ENCODE measurements at places on chromosomes 7 and 10.

- peak; percentile 41 for DNase-seq
Observed at GRCh38 chr7:75639886-75640190, 98.9 kb downstream of the HIP1 start.

GRCh38 chr10:102835007-102835482 lies 2.2 kb downstream of the CYP17A1 start:
- DNase-seq, result peak; percentile 63

GRCh38 chr7:134444961-134445315 lies 14.0 kb downstream of the AKR1B1 start:
- DNase-seq, result no peak

DNA sequence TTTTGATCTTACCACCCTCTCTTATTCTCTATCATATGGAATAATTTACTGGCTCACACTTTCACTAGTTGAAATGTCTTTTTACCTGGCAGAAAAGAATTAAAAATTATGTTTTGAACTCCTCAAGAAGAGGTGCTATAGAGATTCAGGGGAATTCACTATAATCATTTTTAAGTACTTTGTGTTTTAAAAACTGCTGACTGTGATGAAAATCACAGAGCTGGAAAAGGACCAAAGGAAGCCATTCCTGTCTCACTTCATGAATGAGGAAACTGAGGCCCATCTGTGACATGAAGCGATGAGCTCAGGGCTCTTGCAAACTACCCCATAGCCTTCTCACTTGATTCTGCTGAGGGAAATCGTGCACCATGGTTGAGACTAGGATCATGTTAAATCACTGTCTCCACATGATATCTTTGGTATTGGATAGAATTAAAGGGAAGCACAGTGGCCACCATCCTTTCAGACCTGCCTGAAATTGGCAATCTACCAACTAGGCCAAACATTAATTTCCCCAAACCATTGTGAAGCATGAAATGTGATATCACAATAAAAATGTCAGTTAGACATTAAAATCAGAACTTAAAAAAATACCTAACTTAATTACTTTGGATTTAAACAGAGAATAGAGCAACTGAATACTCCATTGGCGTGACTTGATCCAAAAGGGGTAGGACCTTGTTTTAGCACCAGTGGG lies 141.0 kb downstream of the FZD1 start:
- DNase-seq, result peak; percentile 64

GRCh38 chr10:67612577-67613537 lies 83.1 kb downstream of the CTNNA3 start:
- no peak for DNase-seq

- no peak for DNase-seq
Observed at GRCh38 chr10:88802523-88803285, at the start of gene LIPM. Gene LIPM (plus strand): TSS chr10:88802730. CDS start chr10:88802897, 167 bp downstream.

DNA sequence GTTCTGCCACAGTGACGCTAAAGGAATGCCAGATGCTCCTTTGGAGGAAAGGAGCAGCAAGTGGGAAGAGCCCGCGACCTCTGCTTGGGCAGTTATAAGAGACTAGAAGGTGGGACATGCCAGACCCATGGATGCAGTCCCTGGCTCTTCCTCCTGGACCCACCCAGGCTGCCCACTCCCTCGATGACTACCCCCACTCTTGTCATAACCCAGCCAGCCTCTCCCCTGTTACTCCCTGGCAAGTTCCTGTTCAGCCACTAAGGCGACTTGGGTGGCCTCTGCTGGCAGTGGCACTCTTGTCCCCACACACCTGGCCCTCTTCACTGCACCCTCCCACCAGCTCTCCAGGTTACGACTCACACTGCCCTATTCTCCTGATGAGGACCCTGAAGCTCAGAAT lies 33.5 kb downstream of the COL13A1 start:
- DNase-seq, result no peak

- DNase-seq, result no peak
Observed at GRCh38 chr10:133028158-133028557, 59.6 kb upstream of the ADGRA1 start.

DNA sequence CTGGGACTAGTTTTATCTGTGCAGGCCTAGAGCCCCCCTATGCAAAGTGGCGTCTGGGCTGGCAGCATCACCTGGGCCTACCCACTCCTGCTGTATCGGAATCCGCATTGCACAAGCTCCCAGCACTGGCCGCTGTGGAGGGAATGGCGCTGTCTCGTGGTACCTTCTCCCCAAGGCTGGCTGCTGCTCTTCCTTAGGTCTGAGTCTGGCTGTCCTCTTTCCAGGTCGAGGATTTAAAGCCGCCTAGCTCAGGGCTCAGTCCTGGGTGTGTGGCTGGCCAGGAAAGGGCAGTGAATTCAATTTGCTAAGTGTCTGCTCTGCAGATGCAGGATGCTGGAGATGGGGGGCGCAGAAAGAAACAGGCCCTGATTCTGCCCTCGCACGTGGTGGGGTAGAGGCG lies 44.7 kb downstream of the MGMT start:
- no peak for DNase-seq

GRCh38 chr7:36278620-36279172 lies 111.0 kb upstream of the ANLN start:
- DNase-seq, result peak; percentile 60

GRCh38 chr7:38070718-38071117 lies 107.3 kb upstream of the STARD3NL start:
- peak; percentile 27 for DNase-seq

DNA sequence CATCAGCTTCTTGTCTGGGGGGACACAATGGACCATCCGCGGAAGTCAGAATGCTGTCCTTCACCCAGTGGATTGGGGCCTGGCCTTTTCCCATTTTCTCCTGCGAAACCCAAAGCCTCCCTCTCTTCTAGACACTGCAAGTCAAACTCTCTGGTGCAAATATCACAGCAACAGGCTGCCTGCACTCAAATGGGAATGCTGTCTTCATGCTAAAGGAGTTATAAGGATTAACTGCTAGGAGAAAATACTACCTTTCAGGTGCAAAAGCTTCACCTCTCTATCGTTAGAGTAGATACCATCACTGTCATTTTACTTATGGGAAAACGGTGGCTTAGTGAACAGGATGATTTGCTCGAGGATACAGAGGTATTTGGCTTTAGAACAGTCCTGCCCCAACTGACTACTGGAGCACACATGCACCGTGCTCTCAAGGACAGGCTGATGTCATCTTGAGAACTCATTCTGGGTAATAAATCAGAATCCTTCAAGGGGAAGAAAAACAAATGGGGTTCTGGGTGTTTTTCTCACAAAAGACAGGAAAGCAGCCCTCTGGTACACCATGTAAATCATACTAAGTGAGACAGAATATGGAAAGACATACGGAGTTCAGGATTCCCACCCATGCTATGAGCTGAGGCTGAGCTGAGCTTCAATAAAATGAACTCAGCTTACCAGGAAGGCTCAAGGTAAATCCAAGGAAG lies 100.9 kb downstream of the SAMD9 start:
- no peak for DNase-seq

- no peak for DNase-seq
Observed at GRCh38 chr10:94002156-94002555, 8.4 kb downstream of the PLCE1 start.

- peak; percentile 55 for DNase-seq
Observed at GRCh38 chr7:24573554-24574338, 494 bp downstream of the PALS2 start.

GRCh38 chr7:99331002-99331401 lies 5.3 kb downstream of the ARPC1A start:
- DNase-seq, result no peak

GRCh38 chr7:55486991-55487390 lies 85.3 kb downstream of the VOPP1 start:
- no peak for DNase-seq

- DNase-seq, result no peak
Observed at GRCh38 chr7:135706038-135706742, 21.8 kb downstream of the SLC13A4 start.

DNA sequence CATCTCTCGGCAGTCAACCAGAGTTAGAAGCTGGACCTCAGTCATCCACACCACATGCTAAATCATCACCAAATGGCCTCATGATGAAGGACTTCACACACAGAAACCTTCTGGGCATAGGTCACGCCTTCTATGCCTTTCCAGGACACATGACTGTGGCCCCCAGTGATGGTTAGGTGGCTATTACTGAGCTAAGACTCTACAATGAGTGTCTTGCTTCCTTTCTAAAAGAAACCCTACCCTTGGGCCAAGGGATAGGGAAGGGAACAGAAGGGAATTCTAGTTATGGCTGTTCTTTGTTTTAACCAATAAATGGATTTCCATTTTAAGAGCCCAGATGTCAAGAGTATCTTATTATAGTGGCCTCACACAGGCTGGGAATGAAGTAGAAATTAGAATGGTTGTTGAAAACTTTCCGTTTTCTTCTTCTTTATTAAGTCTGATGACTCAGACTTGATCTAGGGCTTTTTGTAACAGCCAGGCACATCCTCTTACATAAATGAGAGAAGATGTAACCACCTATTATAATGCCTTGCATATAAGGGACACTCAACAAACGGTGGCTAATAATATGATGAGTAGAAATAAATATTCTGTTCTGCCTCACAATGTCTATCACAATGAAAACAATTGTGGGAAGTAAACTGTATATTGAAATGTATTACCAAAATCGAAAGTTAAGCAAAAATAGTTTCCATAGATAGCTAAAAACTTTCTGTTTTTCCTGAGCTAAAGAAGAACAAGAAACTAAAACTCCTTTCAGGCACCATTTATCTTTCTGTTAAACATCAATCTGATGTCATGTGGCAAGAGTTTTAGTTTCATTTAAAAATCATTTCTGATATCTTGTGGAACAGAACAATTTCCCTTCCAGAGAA lies 62.5 kb upstream of the TOMM7 start:
- DNase-seq, result no peak

DNA sequence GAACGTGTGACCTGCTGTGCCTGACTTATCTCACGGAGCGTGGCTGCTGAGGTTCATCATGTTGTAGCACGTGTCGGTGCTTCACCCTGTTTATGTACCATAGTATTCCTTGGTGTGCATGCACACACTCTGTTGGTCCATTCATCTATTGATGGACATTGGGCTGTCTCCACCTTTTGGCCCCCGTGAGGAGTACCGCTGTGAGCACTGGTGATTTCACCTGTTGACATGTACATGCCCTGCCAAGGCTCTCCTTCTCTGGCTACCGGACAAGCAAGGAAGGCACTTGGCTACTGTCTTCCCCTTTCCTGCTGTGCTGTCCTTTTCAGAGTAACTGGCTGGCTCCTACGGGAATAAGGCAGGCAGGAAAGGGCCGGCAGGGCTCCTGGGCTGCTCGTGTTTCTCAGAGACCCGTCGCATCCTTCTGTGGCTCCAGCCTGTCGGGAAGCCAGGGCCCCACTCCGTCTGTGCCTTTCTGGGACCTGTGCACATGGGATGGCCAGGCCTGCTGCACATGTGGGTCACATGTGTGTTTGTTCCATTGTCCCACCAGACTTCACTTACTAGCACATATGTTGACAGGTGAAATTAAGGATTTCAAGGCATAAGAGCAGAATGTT lies 17.8 kb upstream of the TBRG4 start:
- no peak for DNase-seq

- DNase-seq, result no peak
Observed at GRCh38 chr10:36336315-36336714, 694.2 kb upstream of the FZD8 start.

- DNase-seq, result no peak
Observed at GRCh38 chr10:66777665-66778064, 148.2 kb upstream of the LRRTM3 start.

DNA sequence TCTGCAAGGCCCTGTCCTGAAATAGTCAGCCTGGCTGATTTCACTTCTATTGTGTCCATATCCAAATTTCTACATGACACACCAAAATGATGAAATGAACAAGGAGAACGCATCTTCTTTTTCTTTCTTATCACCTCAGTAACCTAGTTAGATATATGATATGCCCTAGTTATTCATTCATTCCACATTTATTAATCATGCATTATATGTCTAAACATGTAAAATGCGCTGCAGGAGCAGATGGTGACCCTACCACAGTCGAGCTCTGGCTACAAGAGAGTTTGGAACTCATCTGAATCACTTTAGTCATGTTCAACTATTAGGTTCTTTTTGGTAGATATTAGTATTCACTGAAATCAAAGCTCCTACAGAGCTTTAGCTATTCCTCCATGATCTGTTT lies 31.8 kb upstream of the VPS41 start:
- DNase-seq, result no peak

DNA sequence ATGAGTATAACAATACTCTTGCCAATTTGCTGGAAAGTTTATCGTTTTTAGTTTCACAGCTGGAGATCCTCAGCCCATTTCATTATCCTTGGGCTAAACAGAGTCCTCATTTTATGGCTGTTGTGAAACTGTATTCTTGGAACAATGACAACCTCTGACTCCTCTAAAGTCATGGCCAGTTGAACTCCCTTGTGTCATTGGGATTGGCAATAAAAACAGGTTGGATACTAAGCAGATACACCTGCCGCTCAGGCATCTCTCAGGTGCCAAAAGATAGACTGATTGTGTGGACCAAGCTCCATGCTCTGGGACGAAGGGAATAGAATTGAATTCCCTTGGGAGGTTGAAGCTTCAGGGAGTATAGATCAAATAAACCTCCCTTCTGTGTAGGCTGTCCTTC lies 182.2 kb downstream of the WDR11 start:
- no peak for DNase-seq

DNA sequence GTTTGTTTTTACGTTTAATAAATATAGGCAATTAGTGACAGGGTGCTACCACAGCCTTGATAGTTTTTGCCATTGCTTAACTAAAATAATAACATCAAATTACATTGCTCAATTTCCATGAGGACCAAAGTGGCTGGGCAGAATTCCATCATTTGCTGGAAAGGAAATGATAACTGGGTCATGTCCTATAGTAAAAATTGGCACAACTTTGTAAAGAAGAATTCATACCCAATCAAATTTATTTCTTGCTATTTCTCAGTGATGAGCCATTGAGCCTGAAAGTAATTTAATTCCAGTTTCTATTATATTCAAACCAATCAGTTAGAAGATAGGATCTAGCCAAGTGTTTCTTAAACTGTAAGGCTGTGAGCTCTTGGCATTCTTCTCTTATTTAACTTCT lies 102.2 kb upstream of the CTTNBP2 start:
- no peak for DNase-seq

- DNase-seq, result no peak
Observed at GRCh38 chr7:32535162-32535702, 39.9 kb downstream of the AVL9 start.

GRCh38 chr10:53808677-53809372 lies 992.2 kb downstream of the PCDH15 start:
- DNase-seq, result no peak

DNA sequence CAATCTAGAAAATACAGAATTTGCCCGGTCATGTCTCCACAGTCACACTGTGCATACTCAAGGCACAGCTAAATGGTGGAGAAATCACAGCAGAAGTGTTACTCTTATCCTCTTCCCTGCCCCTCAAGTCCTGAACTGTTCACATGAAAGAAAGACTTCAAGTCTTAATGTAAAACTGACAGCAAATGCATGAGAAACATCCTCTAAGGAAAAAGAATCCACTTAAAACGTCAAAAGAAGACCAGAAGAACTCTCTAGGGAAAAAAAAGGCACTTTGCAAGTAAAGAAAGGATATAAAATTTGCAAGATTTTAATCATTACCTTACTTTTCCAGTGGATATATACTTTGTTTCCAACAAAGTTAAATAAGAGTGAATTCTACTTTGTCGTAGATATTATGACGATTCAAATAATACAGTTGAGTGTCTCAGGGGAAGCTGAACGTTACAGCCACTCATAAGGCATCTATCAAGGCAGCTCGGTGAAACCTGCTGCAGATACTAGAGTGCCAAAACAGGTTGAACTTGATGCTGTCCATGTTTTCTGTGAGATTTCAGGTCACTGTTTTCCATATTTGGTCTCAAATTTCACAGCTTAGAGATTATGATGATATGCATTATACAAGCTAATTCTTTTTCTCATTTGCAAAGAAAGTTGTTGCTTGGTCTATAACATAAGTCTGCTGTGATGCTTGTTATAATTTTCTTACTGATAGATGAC lies 155.0 kb downstream of the CTTNBP2 start:
- DNase-seq, result no peak
